ENCODE measurements at places on chromosomes 4 and X. TPM values are rescaled to one million over a fixed set of nuclear protein-coding genes. Genes with fewer than 3 reads are reported as not detected.
A peak's percentile ranks its signal among the peaks of the same experiment; 100 is the strongest.

DNA sequence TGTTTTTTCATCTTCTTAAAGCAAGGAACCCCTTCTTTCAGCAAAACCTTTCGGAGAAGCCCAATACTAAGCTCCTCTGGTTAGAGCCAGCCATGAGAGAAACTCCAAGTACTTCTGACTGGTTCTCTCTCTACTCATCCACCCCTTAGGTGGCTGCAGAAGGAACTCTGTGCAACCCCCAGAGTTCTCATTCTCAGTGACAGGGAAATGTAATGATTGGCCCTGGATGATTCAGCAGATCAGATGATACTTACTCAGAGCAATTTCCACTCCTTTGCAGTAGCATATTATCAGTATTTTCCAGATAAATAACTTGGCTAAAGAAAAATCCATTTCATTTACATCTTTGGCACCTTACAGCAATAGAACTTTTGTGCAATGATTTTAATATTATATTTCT lies 3.2 kb downstream of the SPP1 start:
- no peak for DNase-seq

GUCY1A1 gene
- 1.4 TPM for total RNA-seq

- peak; percentile 25 for DNase-seq
Observed at GRCh38 chr4:176534566-176534965, 214.8 kb downstream of the SPCS3 start.

UGT2A3 gene
- not detected for total RNA-seq

GRCh38 chrX:102712216-102712966 lies at the start of gene GPRASP2:
Gene GPRASP2, plus strand, starts transcription at chrX:102712448. Its CDS starts 2,422 bp downstream, at chrX:102714870.
- peak; percentile 28 for DNase-seq

NIPAL1 gene
- 0.54 TPM for total RNA-seq

CMC4 gene
- total RNA-seq = 5.8 TPM

ZAR1 gene
- total RNA-seq = 0.11 TPM

PRSS12 gene
- 10.9 TPM for total RNA-seq

- no peak for DNase-seq
Observed at GRCh38 chrX:124260845-124261244, 71.6 kb upstream of the TEX13D start.

GRCh38 chr4:114481856-114482255 lies 116.8 kb upstream of the UGT8 start:
- no peak for DNase-seq

All from Daoy (cell line).